ENCODE measurements at places on chromosomes 6 and 20.

- no peak for DNase-seq
Measured at GRCh38 chr6:21164768-21165326, 428.7 kb upstream of the SOX4 start.

DNA sequence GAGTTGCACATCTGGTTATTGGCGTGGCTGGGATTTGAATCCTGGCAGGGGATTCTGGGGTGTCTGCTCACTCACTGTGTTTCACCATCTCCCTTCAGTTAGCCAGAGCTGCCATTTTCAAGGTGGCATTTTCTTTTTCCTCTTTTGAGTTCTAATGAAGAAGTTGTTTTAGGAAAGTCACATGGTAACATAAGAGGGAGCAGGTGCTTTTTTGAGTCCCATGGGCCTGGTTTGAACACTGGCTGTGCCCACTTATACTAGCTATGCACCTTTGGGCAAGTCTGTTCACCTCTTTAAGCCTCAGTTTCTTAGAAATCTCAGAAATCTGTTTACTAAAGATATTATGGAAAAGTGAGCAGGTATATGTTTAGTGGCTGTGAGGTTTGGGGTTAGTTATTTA lies 39.6 kb downstream of the ANKS1A start:
- DNase-seq = no peak

GRCh38 chr6:117706504-117706903 lies 31.2 kb downstream of the NUS1 start:
- DNase-seq = no peak

GRCh38 chr20:40287683-40288082 lies 401.4 kb downstream of the MAFB start:
- DNase-seq = no peak

- no peak for DNase-seq
Measured at GRCh38 chr6:83311231-83311630, 118.1 kb downstream of the RWDD2A start.
